ENCODE measurements at places on chromosomes 4 and X.

DNA sequence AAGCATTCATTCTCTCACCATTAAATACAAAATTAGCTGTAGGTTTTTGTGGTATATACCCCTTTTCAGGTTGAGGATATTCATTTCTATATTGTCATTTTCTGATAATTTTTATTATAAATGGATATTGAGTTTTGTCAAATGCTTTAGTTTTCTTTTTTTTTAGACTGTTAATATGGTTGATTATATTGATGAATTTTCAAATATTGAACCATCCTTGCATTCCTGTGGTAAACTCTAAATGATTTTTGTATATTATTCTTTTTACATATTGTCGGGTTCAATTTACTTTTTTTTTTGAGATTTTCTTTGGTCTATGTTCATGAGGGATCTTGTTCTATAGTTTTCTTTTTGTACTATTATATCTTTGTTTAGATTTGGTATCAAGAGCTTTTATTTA is 165.1 kb downstream of the GPAT3 start:
- no peak for DNase-seq

DNA sequence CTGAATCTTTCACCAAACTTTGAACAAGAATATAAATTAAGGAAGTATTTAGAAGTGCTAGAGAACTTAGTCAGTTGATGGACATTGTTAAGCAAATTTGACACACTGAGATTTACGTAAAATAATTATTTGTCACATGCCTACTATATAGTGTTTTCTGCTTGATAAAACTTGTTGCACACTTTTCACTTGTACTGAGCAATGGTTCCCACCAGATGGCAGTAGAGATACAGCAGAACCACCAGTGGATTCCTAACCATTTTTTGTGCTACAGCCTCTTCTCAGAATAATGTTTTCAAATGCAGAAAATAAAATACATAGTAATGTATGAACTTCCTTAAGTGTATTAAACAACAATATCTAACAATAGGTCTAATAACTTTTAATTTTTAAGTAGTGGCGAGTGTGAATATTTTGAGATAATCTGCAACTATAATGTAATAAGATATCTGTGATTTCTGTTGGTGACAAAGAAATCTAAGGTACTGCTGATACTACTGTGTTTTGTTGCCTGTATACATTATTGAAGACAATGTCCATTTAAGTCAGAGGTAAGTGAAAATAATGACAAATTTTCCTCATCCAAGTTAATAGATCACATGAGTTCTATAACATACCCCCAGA is 81.2 kb downstream of the APOOL start:
- no peak for DNase-seq

DNA sequence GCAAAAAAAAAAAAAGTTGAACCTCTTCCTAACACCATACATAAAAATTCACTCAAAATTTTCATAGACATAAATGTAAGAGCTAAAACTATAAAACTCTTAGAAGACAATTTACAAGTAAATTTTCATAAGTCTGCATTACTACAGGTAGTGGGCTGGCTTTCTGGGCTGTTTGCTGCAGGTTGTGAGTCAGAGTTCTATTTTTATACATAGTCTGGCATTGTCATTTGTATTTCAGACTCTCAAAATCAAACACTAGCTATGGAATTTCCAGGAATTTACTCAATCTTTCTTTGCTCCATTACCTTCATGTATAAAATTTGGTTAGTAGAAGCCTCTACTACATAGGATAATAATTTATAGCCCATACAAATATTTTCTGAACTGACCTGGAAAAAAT is 227.2 kb downstream of the COX18 start:
- DNase-seq, result no peak

- DNase-seq, result no peak
These were observed 1517.6 kb downstream of the STIM2 start for GRCh38 chr4:28378109-28378830.

Data from stimulated activated CD4-positive, alpha-beta T cell treated with anti-CD3 and anti-CD28 coated beads, Interleukin-1b, Interleukin-23, amount 100 ng/mL, for 1 hour (primary cell).